ENCODE measurements at places on chromosomes 5 and 9.

DNA sequence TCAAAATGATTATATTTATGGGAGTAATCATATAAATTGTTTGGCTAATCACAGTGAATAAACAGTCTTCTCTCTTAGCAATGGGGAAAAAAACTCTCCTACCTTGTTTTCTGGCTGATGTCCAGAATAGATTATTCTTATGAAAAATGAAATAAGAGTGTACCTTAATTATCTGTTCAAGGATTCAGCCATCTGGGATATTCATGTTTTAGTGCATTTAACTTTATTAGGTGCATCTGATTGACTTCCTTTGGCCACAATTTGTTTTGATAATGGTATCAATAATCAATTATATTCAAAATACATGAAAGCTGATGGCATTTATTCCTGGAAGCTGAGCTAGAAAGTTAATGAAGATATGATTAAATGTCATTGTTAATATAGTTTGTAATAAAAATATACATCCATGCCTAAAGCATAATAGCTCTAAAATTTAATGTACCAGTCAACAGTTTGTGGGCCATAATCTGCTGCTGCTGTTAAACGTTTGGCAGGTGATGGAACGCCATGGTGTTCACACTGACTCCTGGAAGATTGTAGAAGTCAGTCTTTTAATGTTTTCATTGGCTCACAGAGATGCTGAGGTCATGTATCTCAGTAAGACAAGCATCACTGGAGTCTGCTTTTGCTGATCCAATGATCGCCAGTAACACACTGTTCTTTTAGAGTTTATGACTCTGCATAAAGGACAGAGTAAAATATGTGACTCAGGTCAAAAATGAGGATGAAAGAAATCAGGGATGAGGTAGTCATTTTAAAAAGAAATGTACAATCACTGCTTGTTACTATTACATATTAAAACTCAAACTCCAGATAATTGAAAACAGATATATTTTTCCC, 105.8 kb downstream of the ISL1 start:
- ATAC-seq: peak; percentile 55

- peak; percentile 100 for ATAC-seq
Measured at GRCh38 chr9:129752900-129753729, at the start of gene PTGES. TSS of gene PTGES (minus strand) at chr9:129753042. CDS start at chr9:129753012, 30 bp downstream.

DNA sequence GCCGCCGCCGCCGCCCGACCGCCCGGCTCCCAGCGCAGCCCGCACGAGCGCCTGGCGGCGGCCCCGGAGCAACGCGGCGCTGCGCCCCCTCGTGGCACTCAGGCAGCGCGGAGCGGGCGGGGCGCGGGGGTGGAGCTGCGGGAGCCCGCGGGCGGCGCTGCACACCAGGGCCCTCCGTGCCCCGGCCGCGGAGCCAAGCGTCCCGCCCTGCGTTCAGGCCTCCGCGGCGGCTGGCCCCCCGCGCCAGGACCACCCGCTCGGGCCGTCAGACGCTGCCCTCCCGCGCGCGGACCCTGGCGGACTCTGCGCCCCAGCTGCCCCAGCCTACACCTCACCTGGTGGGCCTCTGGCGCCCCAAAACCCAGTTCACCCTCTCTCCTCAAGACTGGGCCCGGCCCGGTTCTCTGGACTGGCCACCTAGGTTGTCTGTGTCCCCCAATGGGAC, at the start of gene RASGEF1C:
TSS of gene RASGEF1C (minus strand) at position 75 of the 445 bp plus-strand sequence. CDS start 71,159 bp downstream, outside the sequence.
- ATAC-seq: peak; percentile 93

- ATAC-seq: no peak
Measured at GRCh38 chr9:97512966-97513560, 11.6 kb downstream of the TMOD1 start.

DNA sequence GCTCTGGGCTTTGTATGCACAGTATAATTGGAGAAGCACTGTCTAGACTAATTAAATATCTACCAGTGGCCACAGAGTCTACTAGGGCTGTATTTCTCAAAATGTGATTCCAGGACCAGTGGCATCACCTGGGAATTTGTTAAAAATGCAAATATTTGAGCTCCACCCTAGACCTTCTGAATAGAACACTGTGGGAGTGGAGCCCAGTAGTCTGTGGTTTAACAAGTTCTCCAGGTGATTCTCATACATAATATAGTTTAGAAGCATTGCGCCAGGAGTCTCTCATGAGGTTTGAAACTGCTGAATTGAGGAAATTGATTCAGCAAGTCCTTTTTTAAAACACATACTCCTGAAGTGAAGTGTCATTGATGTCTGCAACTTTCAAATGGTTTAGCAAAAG, 74.7 kb downstream of the FCHO2 start:
- peak; percentile 44 for ATAC-seq

- ATAC-seq: no peak
Measured at GRCh38 chr9:131757549-131757948, 17.7 kb upstream of the RAPGEF1 start.

DNA sequence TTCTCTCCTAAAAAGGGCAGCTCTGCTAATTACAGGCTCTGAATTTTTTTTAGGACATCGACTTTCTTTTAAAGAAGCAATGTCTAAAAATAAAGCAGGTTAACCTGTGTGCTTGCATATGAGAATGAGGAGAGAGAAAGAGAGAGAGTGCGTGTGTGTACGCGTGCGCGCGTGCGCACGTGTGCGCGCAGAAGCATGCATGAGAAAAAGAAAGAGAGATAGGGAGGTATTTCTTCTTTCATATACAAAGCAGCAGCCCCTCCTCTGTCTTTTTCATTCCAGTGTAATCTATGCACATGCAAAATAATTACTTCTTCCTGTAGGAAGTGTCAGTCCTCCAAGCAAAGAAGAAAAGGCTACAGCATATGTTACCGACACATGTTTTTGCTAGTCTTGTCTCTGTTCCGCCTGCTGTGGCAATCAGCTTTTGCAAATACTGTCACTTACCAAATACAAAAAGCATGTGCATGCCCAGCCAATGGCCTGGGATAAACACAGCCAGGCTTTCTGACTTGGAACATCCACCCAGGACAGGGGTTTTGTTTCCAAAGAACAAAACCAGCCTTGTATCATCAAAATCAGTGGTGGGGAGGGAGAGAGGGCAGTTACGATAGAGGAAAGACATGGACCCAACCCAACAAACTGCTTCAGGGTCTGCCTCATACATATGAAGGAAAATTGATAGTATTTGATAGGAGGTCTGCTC, 252.3 kb upstream of the SLC24A2 start:
- ATAC-seq: no peak

GRCh38 chr9:134240361-134240760, 76.0 kb upstream of the RNU6ATAC start:
- no peak for ATAC-seq

GRCh38 chr5:39498278-39498952, 73.6 kb upstream of the DAB2 start:
- ATAC-seq: peak; percentile 12

DNA sequence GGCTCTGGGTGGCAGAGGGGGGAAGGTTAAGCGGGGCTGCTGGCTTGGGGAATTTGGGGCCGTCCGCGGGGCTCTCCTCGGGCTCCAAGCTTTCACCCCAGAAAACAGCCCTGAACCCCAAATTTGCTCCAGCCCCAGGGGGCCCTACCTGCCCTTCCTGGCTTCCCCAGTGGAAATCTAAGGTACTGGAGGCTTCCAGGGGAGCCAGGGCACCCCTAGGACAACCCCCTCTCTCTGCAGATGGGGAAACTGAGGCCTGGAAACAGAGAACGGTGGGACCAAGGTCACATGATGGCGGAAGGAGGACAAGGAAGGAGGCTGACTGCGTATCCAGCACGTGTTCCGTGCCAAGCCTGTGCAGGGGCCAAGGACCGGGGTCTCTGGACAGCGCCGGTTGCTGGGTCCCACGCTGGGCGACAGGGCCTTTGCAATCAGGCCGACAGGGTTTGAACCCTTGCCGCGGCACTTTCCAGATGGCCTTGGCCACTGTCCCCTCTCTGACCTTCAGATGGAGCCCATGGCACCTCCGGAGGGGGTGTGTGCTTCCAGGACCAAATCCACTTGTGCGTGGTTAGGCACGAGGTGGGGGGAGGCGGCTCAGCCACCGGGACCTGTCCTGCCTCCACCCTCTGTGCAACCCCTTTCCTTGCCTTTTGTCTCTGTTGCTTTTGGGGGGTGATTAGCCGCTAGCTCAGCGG, 183.1 kb downstream of the C9orf50 start:
- 0 out of 3 replicates have a peak, but pooled peaks have one; percentile 5 for ATAC-seq

DNA sequence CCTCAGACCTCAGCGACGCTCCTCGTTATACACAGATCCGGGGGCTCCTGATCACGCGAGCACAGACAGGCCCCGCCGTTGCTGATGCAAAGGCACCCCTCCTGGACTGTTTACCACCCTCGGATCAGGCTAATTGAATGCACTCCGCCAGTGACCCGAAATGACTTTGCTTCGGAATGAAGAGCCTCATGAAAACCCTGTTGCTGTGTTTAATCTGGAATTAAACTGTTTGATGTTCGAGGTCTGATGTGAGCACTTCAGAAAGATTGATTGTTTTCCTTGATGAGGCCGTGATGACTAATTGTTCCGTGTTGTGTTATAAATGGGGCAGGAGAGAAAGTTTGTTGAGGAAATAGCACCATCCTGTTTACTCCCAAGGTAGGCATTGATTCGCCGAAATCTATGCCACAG, 190.5 kb upstream of the PPP1R26 start:
- no peak for ATAC-seq

DNA sequence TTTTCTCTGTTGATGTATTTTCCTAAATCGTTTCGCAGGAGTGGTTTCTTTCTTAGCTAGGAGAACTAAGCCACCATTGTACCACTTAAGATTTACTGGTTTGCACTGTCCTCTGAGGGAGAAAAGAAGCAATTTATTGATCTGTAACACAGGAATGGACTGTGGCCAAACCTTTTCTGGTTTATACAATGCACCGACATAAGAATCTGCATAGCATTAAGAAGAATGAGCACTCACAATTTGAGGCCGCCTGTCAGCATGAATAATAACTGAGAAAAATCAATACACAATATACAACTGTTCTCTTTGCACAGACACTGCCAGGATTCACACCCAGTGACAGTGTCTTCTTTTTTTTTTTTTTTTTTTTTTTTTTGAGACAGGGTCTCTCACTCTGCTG, 168.6 kb upstream of the DMRT1 start:
- no peak for ATAC-seq

- ATAC-seq: peak; percentile 74
Measured at GRCh38 chr9:124659099-124659659, 111.9 kb downstream of the NR6A1 start.

DNA sequence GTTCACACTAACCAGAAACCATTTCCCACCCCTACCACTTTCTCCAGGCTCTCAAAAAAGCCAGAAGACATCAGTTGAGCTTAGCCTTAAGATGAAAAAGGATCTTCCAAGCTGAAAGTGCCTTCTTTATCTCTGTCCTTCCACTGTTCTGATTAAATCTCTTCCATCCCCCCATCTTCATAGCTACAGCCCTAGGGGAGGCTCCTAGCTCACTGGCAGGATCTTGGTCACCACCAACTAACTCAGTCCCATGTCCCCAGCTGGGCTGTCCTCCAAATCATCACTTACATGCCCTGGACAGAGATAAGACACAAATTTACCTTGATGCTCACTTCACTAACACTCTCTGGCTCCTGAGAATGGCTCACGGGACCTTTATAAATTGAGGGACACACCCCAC, 14.3 kb downstream of the LCP2 start:
- ATAC-seq: no peak

DNA sequence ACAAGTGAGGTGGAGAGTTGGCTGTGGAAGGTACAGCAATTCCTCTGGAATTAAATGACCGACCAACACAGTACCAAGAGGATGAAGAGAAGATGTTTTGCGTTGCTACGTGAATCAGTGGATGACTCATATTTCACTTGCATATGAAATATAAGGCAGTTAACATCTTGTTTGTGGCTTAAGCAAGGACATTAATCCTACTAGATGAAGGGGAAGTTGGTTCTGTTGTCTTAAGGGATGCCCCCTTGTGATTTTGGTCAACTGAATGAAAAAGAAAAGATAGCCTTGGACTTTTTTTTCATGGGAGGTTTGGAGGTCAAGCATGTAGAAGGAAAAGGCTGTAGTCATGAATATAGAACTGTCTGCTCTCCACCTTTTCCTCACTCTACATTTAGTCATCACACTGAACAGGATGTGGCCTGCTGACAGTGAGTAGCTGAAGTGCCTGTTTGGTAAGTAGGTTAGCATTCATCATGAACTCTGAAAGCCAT, 33.9 kb downstream of the VLDLR start:
- ATAC-seq: peak; percentile 94
